ENCODE measurements at places on chromosomes 2 and 18.
A peak's percentile ranks its signal among the peaks of the same experiment; 100 is the strongest.

GRCh38 chr2:130726614-130727180, 2.2 kb upstream of the GPR148 start:
- DNase-seq, result no peak

DNA sequence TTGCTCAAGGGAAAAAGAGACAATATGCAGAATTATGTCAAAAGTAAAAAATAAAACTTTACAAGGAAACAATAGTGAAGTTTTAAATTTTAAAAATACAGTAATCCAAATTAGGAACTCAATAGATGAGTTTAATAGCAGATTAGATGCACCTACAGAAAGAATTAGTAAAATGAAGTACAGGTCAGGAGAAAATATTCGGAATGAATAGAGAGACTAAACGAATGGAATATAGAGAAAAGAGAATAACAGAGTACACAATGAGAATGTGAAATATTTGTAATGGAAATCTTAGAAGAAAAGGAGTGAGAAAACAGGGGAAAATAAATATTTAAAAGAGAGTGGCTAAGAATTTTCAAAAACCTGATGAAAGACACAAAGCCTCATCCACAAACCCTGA, 275.7 kb upstream of the MMADHC start:
- DNase-seq, result no peak

GRCh38 chr2:95021023-95021416, 4.5 kb upstream of the MAL start:
- DNase-seq, result no peak

- DNase-seq, result no peak
Observed at GRCh38 chr18:27171993-27172392, 13.1 kb downstream of the CHST9 start.

DNA sequence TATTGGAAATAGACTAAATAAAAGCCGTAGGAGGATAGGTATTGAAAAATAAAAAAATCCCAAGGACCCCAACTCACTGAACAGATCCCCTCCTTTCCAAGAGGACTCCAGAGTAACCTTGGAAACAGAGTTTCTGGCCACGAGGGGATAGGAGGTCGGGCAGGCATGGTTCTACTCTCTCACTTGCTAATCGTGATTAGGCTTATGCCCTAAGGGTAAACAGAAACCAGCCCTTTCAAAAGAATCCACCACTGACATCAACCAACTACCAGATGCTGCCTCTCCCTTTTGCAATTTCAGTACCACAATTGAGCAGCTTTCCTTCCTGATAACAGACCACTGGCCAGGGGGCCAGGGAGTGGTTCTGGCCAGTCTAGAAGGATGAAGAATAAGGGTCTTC, 477.8 kb downstream of the EIPR1 start:
- no peak for DNase-seq

DNA sequence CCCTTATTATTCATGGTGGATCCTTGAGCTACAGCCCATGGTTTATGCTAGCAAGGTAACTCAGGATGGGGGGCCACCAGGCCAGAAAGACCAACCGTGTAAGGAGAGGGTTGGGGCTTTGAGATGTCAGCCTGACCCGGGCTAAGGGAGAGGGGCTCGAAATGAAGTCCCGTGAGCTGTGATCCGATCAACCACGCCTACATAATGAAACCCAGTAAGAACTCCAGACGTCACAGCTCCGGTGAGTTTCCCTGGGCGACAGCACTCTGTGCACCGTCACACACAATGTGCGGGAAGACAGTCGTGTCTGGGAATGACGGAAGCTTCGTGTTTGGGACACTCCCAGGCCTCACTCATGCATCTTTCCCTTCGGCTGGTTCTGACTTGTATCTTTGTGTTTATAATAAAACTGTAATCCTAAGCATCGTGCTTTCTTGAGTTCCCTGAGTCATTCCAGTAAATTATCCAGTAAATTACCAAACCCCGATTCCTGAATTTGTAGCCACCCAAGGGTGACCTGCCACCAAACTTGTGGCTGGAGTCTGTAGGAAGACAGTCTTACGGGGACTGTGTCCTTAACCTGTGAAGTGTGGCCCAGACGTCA, 44.2 kb downstream of the CYP27C1 start:
- DNase-seq, result no peak

GRCh38 chr18:26802330-26803200, 62.9 kb downstream of the AQP4 start:
- no peak for DNase-seq

- no peak for DNase-seq
Observed at GRCh38 chr18:22913861-22914260, 19.3 kb upstream of the RBBP8 start.

DNA sequence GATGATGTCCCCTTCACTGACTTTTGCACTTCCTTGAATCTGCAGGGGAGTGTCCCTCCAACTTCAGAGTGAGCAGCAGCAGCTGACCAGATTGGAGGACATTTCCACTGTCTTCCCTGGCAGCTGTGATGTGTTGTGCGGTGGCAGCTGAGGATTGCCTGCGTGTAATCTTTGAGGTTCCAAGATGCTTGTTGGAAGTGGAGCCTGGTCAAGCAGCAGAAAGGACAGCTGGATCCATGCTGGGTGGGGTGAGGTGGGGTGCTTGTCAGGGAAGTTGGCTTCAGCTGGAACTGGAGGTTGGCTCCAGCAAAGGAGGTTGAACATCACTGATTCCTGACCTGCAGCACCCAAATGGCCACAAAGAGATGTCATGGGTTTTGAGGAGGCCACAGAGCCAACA, 64.8 kb downstream of the ST3GAL5 start:
- no peak for DNase-seq

GRCh38 chr2:64985447-64985846, 3.8 kb upstream of the SLC1A4 start:
- no peak for DNase-seq

- no peak for DNase-seq
Observed at GRCh38 chr2:196489371-196489770, 150.1 kb upstream of the CCDC150 start.

DNA sequence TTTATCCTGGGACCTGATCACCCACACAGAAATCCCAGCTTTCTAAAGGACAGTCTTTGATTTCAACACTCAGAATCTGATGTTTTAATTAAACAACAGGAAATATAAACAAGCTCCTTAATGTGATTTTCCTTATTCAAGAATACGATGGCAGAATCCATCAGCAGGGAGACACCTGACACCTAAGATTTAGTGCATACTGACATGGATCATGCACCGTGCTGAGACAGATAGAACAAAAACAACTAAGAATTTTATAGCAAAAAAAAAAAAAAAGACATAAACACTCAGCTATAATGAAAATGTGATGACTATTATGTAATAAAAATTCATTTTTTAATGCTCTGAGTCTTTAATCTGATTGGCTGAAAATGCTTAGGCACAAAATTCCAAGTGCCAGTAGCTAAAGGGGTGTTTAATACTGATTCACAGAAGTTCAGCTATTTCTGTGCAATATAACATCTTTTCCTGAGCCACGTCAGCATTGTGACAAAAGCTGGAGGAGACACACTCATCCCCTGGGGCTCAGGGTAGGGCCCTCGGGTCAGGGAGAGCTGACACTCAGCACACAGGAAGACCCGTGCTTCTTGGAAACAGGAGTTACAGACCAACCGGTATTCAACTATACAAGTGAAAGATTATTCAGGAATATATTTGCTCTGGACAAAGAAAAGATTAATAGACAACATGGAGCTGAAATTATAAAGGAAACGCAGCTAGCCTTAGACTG, 247.4 kb downstream of the FBXO15 start:
- DNase-seq, result no peak

- DNase-seq, result peak; percentile 42
Observed at GRCh38 chr2:69177785-69178636, 165.0 kb downstream of the ANTXR1 start.

DNA sequence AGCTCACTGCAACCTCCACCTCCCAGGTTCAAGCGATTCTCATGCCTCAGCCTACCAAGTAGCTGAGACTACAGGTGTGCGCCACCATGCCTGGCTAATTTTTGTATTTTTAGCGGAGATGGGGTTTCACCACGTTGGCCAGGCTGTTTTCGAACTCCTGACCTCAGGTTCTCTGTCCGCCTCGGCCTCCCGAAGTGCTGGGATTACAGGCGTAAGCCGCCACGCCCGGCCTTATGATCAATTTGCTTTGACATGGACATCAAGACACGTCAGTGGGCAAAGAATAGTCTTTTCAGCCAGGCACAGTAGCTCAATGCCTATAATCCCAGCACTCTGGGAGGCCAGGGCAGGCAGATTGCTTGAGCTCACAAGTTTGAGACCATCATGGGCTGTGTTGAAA, 48.0 kb upstream of the CABYR start:
- DNase-seq, result no peak

DNA sequence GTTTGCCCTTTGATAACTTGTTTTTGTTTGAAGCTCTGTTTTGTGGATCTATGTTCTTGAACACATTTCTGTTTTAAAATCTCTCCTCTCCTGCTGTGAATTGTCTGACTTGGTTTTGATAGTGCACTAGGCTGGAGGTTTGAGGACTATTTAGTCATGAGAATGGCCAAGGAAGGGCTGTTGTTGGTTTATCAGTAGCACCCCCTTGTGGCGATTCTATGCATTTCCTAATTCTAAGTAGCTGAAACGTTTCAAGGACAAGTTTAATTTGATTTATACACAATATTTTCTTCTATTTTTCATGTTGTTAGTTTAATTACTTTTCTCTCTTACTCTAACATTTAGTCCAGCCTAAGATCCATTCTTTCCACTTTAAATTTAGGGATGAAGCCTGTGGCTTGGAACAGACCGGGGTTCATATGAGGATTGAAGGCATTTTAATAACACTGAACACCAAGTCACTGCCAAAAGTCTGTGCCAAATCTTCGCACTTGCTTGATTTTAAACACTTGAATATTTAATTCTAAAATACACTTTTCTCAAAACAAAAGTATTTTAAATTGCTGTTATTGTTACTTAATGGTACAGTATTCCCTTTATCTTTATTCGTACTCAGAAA, 166.0 kb downstream of the SOCS6 start:
- DNase-seq, result no peak

DNA sequence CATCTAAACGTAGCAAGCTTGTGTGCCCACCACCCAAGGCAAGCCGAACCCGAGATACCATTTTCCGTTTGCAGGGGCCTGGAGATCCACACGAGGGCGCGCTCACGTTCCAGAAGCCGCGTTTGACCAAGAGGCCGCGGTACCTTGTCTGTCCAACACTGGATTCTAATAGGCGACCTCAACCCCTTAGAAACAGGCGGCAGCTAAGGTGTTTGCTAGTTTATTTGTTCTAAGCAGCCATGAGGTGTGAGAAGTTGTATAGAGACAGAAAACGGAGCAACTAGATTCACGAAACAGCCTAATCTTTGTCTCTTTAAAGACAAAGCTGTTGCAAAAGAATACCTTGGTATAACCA, 4.2 kb downstream of the HOXD11 start:
- no peak for DNase-seq

Measured in activated T-cell treated with anti-CD3 and anti-CD28 coated beads, Interleukin-2, amount 50 U/mL, for 48 hours (primary cell).